ENCODE measurements at places on chromosomes 13 and 19.
A peak's percentile ranks its signal among the peaks of the same experiment; 100 is the strongest.

DNA sequence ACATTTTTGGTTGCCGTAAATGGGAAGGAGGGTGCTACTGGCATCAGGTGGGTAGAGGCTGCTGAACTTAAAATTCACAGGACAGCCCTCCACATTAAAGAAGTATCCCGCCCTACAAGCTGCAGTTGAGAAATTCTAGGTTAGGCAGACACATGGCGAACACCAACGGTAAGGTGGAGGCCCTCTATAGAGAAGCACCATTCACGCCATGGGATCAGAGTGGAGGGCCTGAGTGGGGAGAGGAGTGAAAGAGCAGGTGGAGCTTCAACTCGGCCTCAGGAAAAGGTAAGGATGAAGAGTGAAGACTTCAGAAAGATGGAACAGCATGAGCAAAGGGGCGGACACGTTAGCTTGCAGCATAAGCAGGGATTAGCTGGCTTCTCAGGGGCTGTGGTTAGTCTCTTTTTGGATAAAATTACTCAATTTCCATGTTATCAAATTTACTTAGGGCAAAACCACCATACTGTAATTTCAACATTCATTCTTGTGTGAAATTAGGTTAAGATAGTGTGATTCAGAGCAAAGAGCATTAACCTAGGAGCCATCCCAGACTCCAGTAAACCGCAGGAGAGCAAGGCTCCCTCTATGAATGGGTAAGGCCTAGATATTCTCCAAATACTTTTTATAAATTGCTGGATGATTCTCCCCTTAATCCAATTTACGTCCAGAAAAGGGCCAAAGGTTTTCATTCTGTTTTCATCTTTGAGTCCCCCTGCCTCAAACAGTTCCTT, 1.2 kb downstream of the EEF1AKMT1 start:
- ATAC-seq: no peak

- no peak for ATAC-seq
These were observed 29.8 kb upstream of the ASF1B start for GRCh38 chr19:14165990-14166830.

GRCh38 chr19:14890643-14891379, 4.9 kb upstream of the OR7A17 start:
- ATAC-seq: no peak

DNA sequence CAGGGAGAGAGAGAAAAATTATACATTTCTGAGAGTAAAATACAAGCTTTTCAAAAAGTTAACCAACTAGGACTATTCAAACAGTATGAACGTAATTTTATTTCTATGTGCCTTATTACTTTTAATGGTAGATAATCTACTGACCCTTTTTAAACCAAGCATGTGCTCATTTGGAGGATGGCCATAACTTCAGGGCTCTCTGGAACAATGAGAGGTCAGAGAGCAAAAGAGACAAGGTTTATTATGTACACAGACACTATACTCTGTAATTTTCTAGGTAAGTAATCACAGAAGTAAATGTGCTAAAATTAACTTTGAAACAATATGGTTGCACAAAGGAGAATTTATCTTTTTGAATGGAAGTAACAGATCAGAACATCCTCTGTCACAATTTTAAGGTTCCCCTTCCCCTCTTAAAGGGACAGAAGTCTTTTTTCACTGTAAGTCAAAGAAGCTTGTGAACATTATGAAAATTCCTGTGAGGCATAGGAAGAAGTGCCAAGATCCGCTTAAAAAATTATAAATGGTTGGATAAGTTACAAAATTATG, 1.0 kb downstream of the POSTN start:
- ATAC-seq: no peak

DNA sequence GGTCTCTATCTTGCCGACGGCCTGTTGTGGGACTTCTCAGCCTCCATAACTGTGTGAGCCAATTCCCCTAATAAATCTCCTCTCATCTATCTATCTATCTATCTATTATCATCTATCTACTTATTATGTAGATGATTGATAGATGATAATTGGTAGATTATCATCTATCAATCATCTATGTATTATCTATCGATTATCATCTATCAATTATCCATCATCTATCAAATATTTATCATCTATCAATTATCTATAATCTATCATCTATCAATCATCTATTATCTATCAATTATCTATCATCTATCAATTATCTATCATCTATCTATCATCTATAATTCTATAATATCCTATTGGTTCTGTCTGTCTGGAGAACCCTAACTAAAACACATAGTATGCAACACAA, 33.5 kb downstream of the CYSLTR2 start:
- no peak for ATAC-seq

DNA sequence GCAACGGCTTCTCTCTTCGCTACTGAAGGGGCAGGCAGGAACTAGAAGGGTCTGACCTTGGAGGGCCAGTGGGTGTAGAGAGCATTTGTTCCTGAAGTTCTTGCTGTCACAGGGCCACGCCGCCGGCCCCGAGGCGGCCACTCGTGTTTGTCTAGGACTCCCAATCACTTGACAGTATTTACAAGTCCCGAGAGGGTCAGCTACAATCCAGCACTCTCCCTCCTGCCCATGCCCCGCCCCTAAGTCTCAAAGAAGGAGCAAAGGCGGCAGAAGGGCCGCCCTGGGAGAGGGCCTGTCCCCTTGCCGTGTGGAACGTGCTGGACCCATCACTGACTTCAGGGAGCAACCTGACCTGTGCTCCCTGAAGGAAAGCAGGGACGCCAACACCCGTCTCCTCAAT, 118.5 kb downstream of the STK24 start:
- no peak for ATAC-seq

- ATAC-seq: no peak
These were observed 1555.5 kb downstream of the UQCRFS1 start for GRCh38 chr19:27657271-27658051.

DNA sequence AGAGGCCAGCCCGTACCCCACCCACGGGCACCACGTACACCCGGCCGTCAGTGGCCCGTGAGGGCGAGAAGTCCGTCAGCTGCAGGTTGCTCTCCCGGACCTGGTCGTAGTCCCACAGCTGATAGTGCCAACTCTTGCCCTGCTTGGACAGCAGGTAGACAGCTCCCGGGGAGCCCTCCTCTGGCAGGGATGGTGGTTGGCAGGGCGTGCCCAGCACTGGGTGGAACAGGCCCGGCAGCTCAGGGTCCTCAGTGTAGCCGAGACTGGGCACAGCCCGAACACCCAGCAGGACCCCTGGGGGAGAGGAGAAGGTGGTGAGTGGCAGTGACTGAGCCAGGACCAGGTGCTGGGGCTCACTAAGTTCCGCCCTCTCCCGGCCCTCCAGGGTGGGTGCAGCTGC, 7.8 kb downstream of the ACTMAP start:
- no peak for ATAC-seq

GRCh38 chr19:18416778-18417249, 2.4 kb upstream of the SSBP4 start:
- peak; percentile 5 for ATAC-seq

- no peak for ATAC-seq
These were observed 3.4 kb upstream of the RPS11 start for GRCh38 chr19:49492573-49493405.

GRCh38 chr13:99314640-99315176, 7.5 kb upstream of the GPR183 start:
- peak; percentile 73 for ATAC-seq

- ATAC-seq: no peak
These were observed 216.3 kb downstream of the KATNAL1 start for GRCh38 chr13:30091035-30091434.

DNA sequence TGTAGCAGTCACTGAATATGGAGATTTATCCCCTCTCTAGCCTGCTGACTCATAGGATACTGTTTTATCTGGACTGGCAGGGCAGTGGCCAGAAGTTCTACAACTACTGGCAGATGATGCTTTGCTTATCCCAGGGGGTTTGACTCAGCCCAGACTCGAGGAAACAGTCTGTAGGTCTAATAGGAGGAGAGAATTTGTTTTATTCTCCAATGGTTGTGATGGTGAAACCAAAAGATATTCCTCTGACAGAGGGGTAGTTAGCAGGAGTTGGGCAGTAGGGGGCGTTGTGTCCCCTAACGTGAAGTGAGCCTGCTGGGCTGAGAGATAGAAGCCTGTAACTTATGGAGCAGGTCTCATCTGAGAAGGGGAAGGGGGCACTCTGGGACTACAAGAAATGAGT, 74.9 kb downstream of the WTIP start:
- ATAC-seq: no peak

DNA sequence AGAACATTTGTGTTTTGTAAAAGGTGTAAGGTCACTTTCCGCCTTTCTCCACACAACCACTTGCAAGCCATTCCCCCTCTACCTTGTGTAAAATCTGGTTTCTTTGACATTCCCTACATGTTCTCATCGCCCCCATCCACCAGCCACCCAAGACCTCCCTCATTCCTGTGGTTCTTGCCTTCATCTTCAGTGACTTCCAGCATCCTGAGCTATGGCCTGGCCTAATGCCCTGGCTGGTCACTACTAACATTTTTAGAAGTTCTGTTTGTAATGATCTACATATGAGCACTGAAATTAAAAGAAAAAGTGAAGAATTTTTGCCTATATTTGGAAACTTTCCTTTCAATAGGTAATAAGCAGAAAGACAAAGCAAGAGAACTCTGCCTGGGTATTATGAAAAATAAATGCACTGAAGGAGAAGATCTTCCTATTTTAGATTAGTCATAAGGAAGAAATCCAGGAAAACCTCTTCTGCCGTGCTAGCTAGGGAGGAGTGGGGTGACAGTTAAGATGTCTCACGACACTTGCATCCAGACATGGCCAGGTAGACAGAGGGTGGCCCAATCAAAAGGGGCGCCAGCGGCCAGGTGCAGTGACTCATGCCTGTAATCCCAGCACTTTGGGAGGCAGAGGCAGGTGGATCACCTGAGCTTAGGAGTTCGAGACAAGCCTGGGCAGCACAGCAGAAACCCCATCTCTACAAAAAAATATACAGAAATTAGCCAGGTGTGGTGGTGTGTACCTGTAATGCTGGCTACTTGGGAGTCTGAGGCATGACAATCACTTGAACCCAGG, 28.1 kb upstream of the MPHOSPH8 start:
- ATAC-seq: no peak

- no peak for ATAC-seq
These were observed 39.2 kb downstream of the FLT1 start for GRCh38 chr13:28455580-28456194.

- ATAC-seq: no peak
These were observed 496 bp downstream of the ZNF574 start for GRCh38 chr19:42076380-42076944.

- ATAC-seq: no peak
These were observed 7.8 kb downstream of the PLPP2 start for GRCh38 chr19:283395-283794.

- no peak for ATAC-seq
These were observed 511.5 kb downstream of the UQCRFS1 start for GRCh38 chr19:28701491-28701890.

- peak; percentile 79 for ATAC-seq
These were observed 60.6 kb upstream of the SERP2 start for GRCh38 chr13:44312834-44313551.

GRCh38 chr13:75479102-75479740, 2.7 kb downstream of the TBC1D4 start:
- ATAC-seq: no peak

DNA sequence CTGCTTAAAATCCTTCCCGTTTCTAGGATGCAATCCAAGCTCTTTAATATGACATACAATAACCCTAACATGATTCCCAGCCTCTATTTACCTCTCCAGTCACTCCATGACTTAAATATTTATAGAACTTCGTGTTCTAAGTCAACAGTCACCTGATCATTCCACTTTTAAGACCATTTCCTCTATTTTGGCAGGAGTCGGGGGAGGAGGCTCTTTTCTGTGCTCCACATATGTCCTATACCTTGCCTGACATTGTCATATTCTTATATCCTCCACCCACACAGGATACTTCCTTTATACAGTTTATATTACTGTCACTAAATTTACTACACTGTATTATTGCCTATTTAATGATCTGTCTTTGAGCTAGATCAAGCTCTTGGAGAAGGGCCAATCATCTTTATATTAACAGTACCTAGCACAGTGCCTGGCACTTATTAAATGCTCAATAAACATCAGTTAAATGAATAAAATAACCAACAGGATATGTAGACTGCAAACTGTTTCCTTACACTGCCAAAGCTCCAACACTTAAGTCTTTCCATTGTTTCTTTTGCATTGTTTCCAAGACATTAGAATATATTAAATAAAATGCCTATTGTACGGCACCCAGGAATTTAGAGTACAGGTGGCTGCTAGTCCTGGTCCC, 2.7 kb downstream of the ARGLU1 start:
- ATAC-seq: no peak

DNA sequence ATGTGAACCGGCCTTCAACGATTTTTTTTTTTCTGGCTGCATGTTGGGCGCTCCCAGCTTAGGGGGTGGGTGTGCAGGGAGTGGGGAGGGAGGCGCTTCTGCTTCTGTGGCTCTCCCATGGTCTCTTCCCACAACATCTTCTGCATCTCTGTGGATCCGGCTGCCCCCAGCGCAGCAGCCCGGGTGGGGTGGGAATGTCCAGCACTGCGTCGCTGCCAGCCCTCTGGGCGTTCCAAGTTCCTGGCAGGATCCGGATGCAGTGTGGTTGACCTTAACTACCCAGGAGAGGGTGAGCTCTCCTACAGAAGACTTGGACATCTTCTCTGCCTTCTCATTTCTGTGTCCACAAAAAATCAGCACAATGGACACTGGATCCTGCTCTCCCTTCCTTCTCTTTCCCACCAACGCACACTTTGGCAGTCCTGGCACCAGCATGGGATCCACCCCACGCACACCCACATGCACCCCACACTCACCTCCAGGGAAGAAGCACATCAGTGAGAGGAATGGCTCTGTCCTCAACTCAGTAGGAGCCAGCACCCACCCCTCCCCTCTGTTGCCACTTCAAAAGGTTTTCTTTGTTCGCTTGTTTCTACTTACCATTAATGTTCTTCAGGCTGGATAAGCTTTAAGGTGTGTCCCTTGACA, 177.3 kb downstream of the COL4A1 start:
- no peak for ATAC-seq

- ATAC-seq: no peak
These were observed 919 bp downstream of the GTF3A start for GRCh38 chr13:27425158-27425917.

DNA sequence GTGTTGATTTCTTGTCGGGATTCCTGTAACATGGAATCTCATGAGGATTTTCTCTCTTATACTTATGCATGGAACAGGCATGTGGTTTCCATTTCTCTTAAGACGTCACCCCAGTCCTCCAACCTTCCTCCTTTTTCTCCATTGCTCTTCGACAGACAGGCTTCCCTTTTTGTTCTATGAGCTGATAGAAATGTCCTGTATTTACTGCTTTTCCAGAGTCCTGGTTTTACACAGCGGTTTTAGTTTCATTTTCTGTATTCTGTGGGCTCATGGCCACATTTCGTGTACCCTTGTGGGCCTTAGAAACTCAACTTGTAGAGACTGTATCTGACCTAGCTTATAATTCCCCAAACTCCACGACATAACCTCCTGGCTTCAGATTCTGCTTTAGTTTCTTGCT, 113.1 kb downstream of the PAN3 start:
- ATAC-seq: no peak

DNA sequence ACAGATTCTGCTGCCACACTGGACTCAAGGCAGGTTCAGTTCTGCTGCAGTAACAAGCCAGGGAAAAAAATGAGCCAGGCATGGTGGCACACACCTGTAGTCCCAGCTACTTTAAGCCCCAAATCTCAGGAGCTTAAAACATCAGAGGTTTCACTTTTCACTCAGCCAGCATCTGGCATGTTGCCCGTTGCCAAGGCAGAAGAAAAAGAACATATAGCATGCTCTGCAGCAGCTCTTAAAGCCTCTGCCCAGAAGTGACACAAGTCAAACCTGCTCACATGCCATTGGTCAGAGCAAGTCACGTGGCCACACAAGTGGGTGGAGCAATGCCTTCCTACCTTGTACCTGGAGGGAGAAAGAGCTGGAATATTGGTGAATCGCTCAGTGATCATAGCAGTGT, 14.7 kb upstream of the ADGRE5 start:
- ATAC-seq: peak; percentile 34

Data from activated CD4-positive, CD25-positive, alpha-beta regulatory T cell treated with anti-CD3 and anti-CD28 coated beads, Interleukin-2, amount 50 U/mL, for 24 hours (primary cell).